Activated T-helper 1 cell treated with anti-CD3 and anti-CD28 coated beads, Interleukin-12 subunit alpha, Interleukin-12 subunit beta, Interleukin-2, Interleukin-4 antibody, amounts not matched to agents 30 ng/mL and 10 ng/mL and 1 ng/mL, durations not matched to agents 14 hours and 24 hours and 36 hours (primary cell): ENCODE measurements at places on chromosomes 3 and 15. TPM values are rescaled to one million over a fixed set of nuclear protein-coding genes. Genes with fewer than 3 reads are reported as not detected.
A peak's percentile ranks its signal among the peaks of the same experiment; 100 is the strongest.

VIPR1 gene
- total RNA-seq: 0.69 and 0.88 TPM in 2 replicates

ONECUT1 gene
- total RNA-seq: not detected in 2 replicates

AADACL2 gene
- not detected in 2 replicates for total RNA-seq

GRCh38 chr3:100023595-100023994, 90.7 kb downstream of the FILIP1L start:
- no peak for DNase-seq
- H3K27ac ChIP-seq: no peak overlapping the region
- no peak overlapping the region for H3K4me3 ChIP-seq
- H3K4me1 ChIP-seq: no peaks in the 10 kb centered on the region
- H3K27me3 ChIP-seq: no peaks in the 10 kb centered on the region
- H3K36me3 ChIP-seq: no peaks in the 10 kb centered on the region

DNA sequence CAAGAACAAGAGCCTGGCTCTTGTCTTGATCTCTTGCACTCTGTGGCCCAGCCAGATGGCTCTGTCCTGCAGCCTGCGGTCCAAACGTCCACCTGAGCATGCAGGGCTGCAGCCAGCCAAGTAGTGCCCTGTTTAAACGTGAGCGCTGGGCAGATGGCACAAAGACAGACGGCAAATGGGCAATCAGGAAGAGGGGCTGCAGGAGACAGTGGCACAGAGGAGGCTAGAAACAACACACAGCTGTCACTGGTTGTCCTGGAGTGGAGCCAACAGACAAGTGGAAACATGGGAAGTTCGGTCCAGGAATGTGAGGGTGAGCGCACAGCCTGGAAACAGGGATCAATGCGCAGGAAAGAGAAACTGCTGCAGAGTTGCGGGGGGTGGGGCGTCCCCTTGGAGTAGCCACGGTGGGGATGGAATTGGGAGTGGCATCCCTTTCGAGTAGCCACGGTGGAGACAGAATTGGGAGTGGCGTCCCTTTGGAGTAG, 10.7 kb upstream of the ZXDC start:
- no peak for DNase-seq
- no peaks in the 10 kb centered on the region for H3K36me3 ChIP-seq
- peaks cover 11% of the 10 kb centered on the region for H3K4me1 ChIP-seq

DNA sequence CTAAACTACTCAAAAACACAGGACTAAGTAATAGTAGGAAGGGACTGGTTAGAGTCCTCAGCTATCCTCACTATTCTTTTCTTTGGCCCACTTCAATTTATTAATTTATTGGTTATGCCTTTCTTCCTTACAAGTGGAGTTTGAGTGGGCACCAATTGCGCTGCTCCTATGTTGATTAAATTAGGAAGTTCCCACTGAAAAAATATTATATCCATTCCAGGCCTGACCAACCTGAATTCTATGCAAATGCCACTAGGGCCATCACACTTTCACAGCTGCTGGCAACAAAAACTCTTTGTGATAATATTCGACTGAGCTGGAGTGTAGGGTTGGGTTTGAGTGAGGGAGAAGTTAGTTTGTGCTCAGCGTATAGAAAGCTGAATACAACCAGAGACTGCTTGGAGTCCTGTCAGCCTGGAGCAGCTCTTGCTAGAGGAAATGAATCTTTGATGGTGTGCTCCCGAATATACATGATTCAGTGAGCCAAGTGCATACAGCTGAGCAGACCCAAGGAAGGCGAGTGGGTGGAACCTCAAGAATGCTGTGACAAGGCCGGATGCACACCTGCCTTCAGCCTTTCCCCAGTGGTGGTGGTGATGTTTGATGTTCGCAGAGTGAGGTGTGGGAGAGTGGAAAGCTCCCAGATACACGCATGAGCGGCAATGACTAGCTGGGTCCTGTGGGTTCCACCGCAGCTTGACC, 1.5 kb downstream of the ARHGEF3 start:
- peaks cover 26% of the 10 kb centered on the region for H3K36me3 ChIP-seq
- peak overlapping the region; percentile 95 for H3K4me3 ChIP-seq
- no peaks in the 10 kb centered on the region for H3K27me3 ChIP-seq
- peak; percentile 71 for DNase-seq

DNA sequence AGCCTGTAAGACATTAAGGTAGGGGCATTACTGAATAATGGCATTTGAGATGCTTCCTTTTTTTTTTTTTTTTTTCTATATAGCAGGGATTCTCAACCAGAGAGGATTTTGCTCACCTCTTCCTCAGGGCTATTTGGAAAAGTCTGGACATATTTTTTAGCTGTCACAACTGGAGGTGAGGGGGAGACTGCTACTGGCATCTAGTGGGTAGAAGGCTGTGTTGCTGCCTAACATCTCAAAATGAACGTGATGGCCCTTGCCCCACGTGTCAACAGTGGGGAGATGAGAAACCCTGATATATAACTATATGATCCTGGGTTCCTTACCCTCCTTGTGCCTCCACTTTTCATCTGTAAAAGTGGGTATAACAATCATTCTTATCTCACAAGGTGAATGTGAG, 71.9 kb downstream of the CADPS start:
- H3K27ac ChIP-seq: no peak overlapping the region
- no peaks in the 10 kb centered on the region for H3K27me3 ChIP-seq
- DNase-seq: no peak
- H3K4me3 ChIP-seq: no peak overlapping the region

- H3K27me3 ChIP-seq: no peaks in the 10 kb centered on the region
- no peaks in the 10 kb centered on the region for H3K36me3 ChIP-seq
- no peak overlapping the region for H3K4me3 ChIP-seq
- DNase-seq: no peak
- H3K4me1 ChIP-seq: no peaks in the 10 kb centered on the region
- no peak overlapping the region for H3K27ac ChIP-seq
Measured at GRCh38 chr3:173066044-173067004, 74.7 kb downstream of the SPATA16 start.

DNA sequence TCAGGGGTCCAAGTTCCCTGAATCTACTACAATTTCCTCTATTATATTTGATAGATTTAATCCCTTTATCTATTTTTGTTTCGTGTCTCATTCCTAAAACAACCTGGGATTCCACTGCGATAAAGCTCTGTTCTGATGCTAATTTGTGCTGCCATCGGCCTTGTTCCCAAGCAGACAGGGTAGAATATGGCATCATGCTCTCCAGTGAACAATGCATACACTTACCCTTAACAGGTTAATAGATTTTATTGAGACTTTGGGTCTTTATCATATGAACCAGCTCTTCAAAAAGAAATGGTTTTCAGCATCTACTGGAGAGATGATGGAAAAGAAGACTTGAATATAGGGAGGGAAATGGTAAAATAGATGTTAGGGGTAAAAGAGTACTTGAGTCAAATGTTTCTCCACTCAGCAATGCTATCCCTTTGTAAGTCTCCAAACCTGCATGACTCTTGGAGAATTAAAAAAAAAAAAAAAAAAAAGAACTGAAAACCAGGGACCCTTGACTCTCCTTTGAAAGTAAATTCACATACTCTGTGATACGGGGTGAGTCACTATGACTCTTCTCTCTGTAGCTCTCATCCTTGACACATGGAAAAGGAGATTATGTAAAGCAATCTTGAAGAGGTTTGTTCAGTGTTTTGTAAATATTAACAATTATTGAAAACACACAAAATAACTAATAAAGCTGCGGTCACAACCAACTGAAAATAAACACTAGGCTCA, 268.8 kb downstream of the ZBTB20 start:
- DNase-seq: no peak
- H3K27ac ChIP-seq: no peak overlapping the region
- H3K36me3 ChIP-seq: no peaks in the 10 kb centered on the region

- peaks cover 2% of the 10 kb centered on the region for H3K27me3 ChIP-seq
- no peak for DNase-seq
- H3K27ac ChIP-seq: no peak overlapping the region
- H3K4me1 ChIP-seq: no peaks in the 10 kb centered on the region
- no peaks in the 10 kb centered on the region for H3K36me3 ChIP-seq
Measured at GRCh38 chr15:49383266-49383665, 39.8 kb upstream of the FGF7 start.

GRCh38 chr15:101615986-101616848, 36.0 kb downstream of the TM2D3 start:
- DNase-seq: no peak

- no peaks in the 10 kb centered on the region for H3K27me3 ChIP-seq
- peaks cover 15% of the 10 kb centered on the region for H3K4me1 ChIP-seq
- H3K27ac ChIP-seq: no peak overlapping the region
- peaks cover 20% of the 10 kb centered on the region for H3K36me3 ChIP-seq
Measured at GRCh38 chr15:59176653-59177316, 29.9 kb upstream of the LDHAL6B start.
